Fibroblast of skin of right quadriceps (primary cell): ENCODE measurements at places on chromosomes 4 and X.

GRCh38 chr4:6225469-6225868 is 25.1 kb upstream of the JAKMIP1 start:
- no peak for DNase-seq

- peak; percentile 99 for DNase-seq
Measured at GRCh38 chr4:176838601-176839433, 46.1 kb upstream of the VEGFC start.

DNA sequence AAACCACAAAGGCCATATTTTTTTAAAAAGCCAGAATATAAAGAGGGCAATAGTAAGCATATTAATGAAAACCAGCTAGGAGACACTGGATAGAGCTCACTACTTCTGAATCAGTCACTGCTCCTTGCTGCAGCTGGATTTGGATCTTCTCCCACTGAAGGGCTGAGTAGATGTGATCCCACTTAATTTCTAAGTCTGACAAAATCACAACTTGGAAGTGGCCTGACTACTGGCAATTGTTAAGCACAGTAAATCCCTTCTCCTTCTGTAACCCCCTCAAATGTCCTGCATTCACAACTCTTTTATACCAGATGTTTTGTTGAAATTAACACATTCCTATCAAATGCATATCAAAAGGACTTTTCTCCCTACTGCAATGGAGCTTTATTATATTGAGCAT is 72.9 kb downstream of the AMMECR1 start:
- DNase-seq = no peak

DNA sequence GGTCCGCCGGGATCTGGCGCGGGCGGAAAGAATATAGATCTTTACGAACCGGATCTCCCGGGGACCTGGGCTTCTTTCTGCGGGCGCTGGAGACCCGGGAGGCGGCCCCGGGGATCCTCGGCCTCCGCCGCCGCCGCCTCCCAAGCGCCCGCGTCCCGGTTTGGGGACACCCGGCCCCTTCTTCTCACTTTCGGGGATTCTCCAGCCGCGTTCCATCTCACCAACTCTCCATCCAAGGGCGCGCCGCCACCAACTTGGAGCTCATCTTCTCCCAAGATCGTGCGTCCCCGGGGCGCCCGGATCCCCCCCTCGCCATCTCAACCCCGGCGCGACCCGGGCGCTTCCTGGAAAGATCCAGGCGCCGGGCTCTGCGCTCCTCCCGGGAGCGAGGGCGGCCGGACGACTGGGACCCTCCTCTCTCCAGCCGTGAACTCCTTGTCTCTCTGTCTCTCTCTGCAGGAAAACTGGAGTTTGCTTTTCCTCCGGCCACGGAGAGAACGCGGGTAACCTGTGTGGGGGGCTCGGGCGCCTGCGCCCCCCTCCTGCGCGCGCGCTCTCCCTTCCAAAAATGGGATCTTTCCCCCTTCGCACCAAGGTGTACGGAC is 482 bp upstream of the SHOX start:
- DNase-seq = no peak

- DNase-seq = no peak
Measured at GRCh38 chrX:85828771-85829170, 218.6 kb downstream of the CHM start.

DNA sequence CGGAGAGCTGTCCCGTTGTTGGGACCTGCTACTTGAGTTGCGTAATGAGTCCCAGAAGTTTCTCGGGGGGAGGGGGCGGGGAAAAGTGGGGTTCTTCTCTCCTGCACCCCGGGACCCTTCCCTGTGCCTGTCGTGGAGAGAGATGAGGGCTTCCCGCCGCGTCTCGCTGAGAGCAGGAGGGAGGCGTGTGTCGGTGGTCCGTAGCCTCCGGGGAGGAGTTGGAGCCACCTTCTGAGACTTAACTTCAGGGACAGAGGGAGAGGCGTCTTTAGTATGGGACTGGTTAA is 698 bp downstream of the AFF1 start:
- DNase-seq = no peak

DNA sequence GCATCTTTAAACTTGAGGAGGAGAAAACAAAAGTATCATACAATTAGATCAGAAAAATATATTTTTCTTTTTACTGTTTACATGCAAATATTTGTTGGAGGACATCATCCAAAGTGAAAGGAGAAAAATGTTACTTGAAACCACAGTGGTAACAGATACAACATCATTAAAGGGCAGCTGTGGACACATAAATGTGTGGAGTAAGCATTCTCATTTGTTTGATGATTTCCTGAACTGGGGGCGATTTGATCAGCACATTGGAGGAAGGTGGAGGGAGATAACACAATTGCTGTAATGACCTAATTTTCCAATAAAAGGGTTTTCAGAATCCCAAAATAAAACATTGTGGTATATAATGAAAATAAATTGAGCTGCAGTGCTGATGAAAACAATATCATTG is 314.5 kb upstream of the HS3ST1 start:
- DNase-seq = no peak

- no peak for DNase-seq
Measured at GRCh38 chr4:75432683-75433082, 81.5 kb downstream of the RCHY1 start.

GRCh38 chr4:19905024-19905423 is 346.7 kb upstream of the SLIT2 start:
- peak; percentile 23 for DNase-seq

GRCh38 chr4:181148470-181148869 is 1094.7 kb upstream of the TENM3 start:
- no peak for DNase-seq

- DNase-seq = no peak
Measured at GRCh38 chr4:53076374-53076958, 214.3 kb downstream of the RASL11B start.

DNA sequence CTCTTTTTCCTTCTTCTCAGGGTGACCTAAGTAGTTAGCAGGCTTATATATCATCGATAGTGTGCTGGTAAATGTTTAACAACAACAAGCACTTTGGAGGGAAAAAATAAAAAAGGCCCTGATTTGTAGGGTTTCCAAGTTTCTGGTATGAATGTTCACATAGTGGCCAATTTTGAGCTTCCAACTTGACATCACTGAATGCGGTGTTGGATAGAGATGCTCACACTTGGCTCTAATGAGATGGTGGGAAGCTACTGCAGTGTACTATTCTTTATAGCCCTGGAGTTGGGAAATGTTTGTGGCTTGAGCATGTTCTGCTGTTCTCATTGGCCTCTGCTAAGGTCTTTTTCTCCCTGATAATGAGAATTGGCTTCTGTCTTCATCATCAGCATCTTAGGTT is 875.3 kb downstream of the PCDH7 start:
- DNase-seq = no peak

DNA sequence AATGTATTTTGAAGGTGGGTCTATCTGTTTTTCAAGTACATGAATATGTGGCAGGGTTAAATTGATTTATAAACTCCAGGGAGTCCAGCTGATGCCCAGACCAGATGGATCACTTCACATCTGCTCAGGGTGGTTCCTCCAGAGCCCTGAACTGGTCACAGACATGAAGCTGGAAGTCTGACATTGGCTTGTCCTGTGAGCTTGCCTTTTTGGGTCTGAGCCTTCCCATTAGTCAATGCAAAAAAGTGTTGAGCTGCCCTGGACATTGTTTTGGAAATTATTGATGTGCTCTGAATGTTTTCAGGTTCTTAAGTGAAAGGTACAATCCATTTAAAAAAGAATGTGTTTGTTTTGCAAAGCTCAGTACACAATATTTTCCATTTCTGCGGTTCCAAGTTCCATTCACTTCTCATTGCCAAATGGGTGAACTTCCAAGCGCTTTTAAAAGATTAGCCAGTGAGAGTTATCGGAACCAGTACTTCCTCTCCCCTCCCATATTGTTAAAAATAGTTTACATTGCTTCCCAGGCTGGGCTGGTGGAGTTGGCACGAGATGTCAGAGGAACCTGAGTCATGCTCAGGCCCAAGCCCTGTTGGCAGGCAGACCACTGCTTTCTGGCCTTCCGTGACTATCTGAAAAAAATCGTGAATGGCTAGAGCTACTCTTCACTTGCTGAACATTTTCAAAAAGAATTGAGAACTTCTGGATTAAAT is 52.1 kb downstream of the PDGFRA start:
- DNase-seq = peak; percentile 72

DNA sequence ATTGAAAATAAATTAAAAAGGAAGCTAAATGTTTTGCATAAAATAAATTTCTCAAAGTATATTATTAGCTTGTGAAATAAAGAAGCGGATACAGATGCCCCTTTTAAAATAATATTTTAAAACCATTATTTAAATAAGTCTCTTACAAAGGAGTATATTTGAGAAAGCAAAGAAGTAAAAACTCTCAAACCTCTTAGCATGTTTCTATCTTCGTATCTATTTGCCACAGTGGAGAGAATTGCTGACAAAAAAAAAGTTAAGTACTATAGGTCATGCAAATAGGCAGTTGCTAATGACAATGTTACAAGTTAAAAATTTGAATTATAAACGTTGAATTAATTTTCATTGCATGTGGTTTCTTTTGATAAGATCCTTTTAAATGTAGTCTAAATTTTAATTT is 44.5 kb upstream of the PDGFRA start:
- DNase-seq = no peak

DNA sequence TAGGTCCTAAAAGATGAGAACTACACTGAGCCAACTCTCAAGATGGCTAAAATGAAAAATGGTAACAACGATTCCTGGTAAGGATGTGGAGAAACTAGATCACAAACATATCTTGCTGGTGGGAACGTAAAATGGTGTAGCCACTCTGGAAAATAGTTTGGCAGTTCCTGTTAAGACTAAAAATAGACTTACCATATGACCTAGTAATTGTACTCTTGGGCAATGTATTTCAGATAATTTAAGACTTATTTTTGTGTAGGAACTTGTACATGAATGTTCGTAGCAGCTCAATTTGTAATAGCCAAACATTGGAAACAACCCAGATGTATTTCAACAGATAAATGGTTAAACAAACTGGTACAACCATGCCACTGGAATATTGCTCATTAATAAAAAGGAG is 106.2 kb downstream of the HDAC8 start:
- DNase-seq = no peak

- DNase-seq = no peak
Measured at GRCh38 chr4:176545872-176546271, 226.1 kb downstream of the SPCS3 start.

GRCh38 chr4:151727365-151727764 is 33.4 kb downstream of the GATB start:
- DNase-seq = no peak
